ENCODE measurements at places on chromosomes 1 and 21. TPM values are rescaled to one million over a fixed set of nuclear protein-coding genes. Genes with fewer than 3 reads are reported as not detected.

PDE4B gene
- total RNA-seq: 9.9 TPM

OVAAL gene
- total RNA-seq: 0.05 TPM

LAMC2 gene
- 8.2 TPM for total RNA-seq

THRAP3 gene
- 80.9 TPM for total RNA-seq

AIRE gene
- total RNA-seq: 11.9 TPM

GUCA2A gene
- 0.57 TPM for total RNA-seq

FHAD1 gene
- 0.66 TPM for total RNA-seq

C1orf141 gene
- total RNA-seq: not detected

DNA sequence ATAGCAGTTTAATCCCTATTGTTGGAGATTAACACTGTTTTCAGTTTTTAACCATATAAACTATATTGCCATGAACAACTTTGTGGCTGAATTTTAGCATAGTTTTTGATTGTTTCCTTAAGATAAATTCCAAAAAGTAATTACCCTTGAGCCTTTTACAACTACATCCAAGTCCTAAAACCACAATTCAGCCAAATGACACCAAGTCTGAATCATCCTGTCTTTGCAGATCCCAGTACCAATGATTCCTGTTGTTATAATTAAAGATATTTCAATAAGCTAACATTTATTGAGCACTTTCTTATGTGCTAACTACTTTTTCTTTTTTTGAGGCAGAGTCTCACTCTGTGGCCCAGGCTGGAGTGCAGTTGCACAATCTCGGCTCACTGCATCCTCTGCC, 35.6 kb downstream of the IL23R start:
- no peak for DNase-seq

DNA sequence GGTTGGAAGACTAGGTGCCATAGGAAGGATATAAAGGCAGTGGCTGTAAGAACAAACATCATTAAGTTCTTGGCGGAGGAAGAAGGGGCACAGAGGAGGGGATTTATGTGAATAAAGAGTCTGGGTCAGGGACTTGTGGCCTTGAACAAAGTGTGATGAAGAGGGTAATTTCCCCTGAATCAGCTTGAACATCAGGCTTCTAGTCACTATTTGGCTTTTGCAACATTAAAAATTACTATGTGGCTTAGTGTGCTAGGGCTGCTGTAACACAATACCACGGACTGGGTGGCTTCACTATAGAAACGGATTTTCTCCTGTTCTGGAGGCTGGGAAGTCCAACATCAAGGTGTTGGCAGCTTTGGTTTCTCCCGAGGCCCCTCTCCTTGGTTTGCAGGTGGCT, 70.5 kb upstream of the CNIH3 start:
- no peak for DNase-seq

GRCh38 chr1:198101716-198102453, 54.9 kb upstream of the NEK7 start:
- peak; percentile 21 for DNase-seq

- no peak for DNase-seq
These were observed 88.9 kb downstream of the PGBD5 start for GRCh38 chr1:230337266-230337665.

GRCh38 chr1:176066709-176067108, 140.4 kb downstream of the COP1 start:
- no peak for DNase-seq

GRCh38 chr1:47223174-47223920, 8.7 kb downstream of the TAL1 start:
- no peak for DNase-seq

DNA sequence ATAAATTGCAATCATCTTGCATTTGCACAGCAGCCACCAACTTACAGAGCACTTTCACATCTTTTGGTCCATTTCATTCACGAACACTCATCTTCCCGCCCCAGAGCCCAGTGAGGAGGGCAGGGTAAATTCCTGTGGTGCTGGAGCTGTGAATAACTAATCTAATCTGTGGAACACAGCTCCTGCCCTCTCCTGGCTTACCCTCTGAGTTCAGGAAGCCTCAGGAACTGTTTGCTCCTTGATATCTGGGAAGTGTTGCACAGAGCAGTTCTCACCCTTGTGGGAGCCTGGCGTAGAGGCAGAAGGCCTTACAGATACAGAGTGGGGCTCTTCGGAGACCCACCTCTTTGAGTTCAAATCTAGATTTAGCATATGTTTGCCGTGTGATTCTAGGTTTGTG, 11.6 kb upstream of the RD3 start:
- DNase-seq: no peak

DNA sequence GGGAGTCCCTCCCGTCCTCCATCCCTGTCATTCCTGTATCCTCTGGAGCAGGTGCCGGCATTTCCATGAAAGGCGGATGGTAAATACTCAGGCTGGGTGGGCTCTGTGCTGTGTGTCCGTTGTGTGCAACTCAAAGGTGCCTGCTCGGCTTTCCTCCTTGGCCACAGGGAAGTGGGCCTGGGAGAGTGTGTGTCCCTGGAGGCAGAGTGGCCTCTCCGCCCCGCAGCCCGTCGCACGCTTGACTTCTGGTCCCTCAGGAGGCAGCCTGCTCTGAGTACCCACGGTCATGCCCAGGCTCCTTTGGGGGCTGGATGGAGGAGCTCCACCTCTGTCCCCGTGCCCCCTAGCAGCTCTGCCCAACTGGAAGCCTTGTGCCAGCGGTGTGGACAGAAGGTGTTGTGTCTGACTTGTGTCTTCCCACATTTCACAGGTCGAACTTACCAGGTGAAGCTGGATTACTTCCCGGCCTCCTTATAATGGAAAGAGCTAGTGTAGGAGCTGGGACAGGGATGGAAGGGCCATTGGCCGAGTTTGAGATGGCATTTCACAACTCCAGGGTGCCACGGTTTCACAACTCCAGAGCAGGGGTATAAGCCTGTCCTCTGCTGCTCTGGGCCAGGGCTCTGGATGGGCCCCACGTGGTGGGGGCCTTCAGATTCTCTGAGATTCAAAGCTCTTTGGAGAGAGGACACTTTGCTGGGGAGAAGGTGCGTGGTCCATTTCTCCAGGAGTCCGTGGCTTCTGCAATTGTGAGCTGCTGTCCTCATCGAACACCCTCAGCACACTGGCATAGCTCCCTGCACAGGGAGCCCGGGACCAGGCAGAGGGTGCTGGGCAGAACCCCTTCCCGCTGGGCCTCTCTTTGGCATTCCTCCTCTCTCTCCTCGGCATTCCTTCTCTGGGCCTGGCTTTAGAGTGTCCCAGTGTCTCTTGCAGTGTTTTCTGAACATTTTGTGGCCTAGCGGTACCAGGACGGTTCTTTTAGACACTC, 152.7 kb upstream of the COL6A1 start:
- no peak for DNase-seq

DNA sequence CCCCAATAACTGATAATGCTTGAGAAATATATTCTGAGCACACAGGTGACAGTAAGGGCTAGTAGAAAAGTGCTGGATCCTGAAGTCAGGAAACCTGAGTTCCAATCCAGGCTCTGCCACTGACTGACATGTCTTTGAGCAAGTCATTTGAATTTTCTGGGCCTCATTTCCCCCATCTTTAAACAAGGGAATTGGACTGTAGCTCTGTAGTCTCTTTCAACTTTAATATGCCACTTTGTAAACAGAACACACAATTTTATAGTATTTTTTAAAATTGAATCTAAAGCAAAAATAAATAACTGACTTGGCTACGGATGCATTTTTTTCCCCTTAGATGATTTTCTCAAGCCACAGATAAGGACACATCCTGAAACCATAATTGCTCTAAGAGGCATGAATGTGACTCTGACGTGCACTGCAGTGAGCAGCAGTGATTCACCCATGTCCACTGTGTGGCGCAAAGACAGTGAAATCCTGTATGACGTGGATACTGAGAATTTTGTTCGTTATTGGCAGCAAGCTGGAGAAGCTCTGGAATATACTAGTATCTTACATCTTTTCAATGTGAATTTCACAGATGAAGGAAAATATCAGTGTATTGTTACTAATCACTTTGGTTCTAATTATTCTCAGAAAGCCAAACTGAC, 37.0 kb downstream of the LRIG2 start:
- DNase-seq: no peak

DNA sequence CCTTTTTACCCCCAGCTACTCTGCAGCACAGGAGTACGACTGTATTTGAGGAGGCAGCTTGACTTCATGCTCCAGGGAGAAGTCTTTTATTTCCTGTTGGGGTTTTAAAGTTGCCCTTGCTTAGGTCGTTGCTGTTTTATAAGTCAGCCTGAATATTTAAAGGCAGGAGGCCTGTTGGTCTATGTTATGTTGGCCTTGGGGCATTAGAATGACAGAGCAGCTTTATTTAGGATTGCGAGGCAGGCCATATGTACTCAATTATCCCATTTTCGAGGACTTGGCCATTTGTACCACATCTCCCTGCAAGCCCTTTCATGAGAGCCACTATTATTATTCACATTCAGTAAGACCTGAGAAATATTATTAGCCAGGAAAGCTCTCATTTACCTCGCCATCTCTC, 47.0 kb downstream of the KIF26B start:
- no peak for DNase-seq

- no peak for DNase-seq
These were observed 7.1 kb upstream of the TMEM61 start for GRCh38 chr1:54973205-54973921.

DNA sequence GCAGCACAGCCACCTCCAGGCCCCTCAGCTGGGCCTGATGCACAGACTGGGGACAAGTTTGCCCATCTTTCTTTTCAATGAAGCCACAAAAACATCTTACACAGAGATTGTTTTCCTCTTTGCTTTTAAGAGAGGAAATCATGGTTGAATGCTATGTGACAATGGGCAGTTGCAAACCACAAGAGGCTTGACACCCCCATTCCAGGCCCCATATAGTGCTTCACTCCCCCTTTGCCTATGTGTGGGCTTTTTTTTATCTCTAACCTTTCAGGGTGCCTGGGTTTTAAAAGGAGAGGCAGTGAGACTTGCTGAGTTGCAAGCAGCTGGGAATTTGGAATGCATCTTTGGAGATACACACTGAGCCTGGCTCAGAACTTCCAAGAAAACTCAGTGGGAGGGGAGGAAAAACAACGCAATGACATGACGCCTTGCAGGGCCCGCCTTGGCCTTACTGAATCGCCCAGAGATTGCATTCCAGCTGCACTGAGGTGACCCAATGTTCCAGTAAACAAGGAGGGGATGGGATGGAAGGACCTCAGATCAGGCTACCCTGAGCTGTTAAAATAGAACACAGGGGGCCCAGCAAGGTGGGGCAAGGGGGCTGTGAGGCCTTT, 145.2 kb upstream of the ZNF648 start:
- no peak for DNase-seq

DNA sequence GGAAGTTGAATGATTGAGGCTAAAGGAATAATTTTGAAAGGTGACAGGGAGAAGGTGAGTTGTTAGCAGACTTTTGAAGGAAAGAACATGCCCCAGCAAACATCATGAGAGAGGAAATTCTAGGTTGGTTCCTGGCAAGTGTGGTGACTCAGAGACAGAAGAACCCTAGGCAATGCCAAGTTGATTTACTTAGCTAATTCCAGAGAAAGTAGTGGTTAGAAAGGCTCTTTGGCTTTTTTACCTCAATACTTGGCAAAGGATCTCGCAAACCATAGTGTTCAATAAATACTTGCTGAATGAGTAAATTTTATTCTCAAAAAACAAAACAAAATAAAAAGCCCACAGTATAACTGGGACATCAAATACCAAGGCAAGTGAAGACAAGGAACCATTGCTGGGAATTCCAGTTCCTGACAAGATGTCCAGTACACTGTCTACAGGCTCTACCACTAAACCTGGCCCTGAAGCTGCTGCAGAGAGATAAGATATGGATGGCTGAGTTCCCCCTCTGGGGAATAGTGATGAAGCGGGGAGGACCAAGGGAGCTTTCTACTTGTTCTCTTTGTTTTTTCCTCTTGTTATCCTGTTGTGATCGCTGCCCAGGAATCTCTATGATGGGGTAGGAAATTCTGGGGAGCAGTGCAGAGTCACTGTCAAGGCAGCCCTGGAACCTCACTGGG, 48.2 kb downstream of the IL12RB2 start:
- DNase-seq: no peak

GRCh38 chr1:180728472-180729106, 96.8 kb downstream of the XPR1 start:
- no peak for DNase-seq

GRCh38 chr1:231931146-231931545, 304.6 kb downstream of the DISC1 start:
- no peak for DNase-seq

DNA sequence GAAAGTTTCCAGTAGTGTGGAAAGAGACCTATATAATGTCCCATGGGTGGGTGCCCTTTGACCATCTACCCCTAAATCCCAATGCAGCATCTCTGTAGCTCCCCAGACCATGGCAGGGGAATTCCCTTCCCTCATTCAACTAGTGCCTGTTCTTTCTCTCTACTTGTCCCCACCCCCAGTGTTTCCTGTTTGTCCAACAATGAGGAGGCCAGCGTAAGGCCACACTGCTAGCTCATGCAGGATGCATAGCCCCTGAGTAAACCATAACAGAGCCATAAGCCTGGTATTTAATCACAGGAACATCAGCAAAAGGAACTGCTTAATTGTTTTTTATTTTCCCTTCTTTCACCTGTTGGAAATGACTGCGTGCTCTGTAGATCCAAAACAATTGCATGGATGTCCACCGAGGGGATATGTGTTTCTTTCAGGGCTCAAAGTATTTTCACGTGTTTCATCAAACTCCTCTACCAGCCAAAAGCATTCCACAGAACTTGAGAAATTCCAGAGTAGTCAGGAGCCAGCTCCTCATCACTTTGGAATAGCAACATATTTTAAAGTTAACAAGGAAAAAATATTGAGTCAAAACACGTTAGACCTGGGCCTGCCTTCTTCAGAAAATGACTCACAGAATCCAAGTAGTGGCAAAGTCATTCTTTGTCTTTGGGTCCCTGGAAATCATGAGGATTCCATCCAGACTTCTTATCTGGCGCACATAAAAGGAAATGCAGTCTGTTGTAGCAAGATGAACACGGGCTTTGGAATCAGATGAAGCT, 162.5 kb upstream of the SGIP1 start:
- DNase-seq: no peak

DNA sequence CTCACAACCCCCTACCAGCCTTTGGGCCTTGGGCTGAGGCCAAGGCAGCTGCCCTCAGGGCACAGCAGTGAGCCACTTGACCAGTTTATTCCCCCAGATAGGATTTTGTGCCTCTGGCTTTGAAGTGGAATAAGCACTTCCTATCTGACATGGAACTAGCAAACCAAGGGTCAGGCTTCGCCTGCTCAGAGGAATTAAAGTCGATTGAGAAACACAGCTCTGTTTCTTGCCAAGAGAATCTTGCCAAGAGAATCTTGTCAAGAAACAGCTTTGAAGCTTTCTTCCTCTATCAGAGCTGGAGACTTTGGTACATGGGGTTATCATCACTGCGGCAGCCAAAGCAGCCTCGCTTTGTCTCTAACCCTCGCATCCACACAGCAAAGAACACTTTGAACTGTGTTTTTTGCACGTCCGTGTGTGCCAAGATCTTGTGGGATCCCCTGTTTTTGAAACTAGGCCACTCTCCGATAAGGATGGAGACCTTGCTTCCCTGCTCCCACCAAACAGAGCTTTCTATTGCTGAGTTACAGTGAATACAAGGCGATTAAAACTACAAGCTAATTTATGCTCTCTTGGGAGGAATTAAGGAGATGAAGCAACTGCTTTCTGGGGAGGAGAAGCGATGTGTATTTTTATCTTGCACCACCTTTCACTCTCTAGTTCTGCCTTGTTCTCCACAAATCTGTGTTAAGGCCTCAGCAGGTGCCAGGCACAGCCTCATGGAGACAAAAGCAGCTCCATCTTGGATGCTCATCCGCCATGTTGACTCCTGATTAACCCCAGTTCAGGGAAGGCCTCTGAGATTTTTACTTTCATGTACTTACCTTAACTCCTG, 67.3 kb downstream of the RHOU start:
- DNase-seq: no peak

Data from thymus (tissue), 14 donors.